ENCODE measurements at places on chromosomes 1 and 21.

GRCh38 chr1:74504125-74504932 is 8.1 kb downstream of the LRRC53 start:
- peak; percentile 55 for DNase-seq

GRCh38 chr1:231260351-231260750 is 19.3 kb downstream of the GNPAT start:
- no peak for DNase-seq

DNA sequence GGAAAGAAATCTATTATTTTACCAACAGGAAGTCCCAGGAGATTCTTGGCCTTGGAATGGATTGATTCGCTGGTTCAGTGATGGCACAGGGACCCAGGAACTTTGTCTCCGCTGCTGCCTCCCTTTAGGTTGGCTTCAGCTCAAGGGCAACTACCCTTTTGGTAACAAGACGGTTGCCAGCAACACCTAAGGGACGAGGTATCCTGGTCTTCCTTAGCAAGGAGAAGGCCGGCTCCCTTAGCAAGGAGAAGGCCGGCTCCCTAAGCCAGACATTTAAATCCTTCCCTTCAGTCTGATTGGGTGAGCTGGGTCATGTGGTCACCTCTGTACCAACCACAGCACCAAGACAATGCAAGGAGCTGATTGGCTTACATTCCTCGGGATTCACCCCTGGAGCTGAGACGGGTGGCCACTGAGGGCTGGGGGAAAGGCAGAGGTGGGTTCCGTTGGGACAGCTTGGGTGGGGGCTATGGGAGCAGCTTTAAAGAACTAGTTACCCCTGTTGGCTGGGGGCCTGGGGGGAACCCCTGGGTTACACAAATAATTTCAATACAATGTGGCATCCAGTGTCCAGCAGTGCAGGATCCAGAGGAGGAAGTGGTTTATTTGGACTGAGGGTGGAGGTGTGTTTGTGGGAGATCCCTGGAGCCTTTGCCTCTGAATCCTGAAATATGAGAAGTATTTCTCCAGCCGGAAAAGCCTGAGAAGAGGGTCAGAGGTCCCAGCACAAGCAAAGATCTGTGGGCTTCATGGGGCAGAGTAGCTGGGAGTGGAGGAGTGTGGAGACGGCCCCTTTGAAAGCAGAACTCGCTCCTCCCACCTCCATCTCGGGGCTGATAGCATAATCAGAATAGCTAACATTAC is 20.7 kb upstream of the CLIC4 start:
- DNase-seq = no peak

GRCh38 chr21:46160657-46160906 is 5.2 kb upstream of the FTCD start:
- no peak for DNase-seq

DNA sequence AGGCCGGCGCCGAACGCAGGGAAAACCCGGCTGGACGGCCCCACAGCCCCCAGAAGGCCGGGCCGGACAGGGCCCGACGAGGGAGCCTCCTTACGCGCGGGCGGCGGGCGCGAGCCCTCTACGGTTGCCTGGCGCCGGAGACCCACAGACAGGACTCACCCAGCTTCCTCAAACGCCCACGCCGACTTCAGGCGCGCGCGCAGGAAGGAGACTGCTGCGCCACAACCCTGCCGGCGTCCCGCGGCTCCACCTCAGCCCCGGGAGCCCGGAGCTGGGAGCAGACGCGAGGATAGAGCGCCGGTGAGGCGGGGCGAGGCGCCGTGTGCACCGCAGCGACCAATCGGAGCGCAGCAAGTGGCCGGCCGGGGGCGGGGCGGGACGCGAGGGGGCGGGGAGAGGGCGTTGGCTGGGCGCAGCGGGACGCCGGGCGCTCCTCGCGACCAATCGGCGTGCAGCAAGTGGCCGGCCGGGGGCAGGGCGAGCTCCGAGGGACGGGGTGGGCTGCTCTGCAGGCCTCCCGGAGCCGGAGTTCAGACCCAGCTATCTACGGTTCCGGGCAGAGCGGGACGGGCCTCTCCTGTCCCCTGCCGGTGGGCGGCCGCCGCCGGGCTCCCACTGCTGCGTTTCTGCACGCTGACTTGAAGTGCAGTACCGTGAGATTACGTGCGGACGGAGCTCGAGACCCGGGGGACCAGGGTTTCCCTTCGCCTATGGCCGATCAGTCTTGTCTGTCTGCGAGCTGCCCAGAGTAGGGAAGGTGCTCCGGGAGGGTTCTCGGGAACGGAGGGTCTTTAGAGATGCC is at the start of gene TMEM50B:
TMEM50B (minus strand) TSS at position 296 of the 802 bp plus-strand sequence. CDS start 11,089 bp downstream, outside the sequence.
- DNase-seq = peak; percentile 97

GRCh38 chr1:150970808-150971582 is 3.6 kb downstream of the CERS2 start:
- DNase-seq = no peak

DNA sequence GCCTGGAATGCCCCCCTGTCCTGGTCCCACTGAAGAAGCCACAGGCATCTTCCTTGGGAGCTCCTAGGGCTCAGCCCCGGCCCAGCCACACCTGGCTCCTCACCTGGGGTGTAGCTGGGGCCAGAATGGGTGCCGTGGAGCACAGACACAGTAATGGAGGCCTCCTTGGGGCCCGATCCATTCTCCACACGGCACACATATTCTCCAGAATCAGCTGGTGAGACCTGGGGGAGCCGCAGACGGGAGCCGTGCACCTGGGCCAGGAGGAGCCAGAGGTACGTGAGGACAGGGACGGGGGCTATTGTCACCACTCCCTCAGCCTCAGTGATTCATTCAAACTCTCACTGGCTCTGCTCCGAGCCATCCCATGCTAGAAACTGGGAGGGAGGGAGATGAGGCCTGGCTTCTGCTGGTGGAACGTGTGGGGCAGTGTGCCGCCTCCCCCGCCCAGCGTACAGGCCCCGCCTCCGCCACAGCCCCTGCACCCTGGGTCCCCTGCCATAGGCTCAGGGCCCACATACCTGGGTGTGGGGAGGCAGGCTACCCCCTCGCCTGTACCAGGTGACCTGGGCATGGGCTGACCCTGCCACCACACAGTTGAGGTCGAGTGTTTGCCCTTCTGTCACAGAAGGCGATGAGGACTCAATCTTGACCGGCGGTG is 42.2 kb downstream of the LDLRAD2 start:
- no peak for DNase-seq

GRCh38 chr1:34983700-34984355 is 1.3 kb downstream of the TMEM35B start:
- DNase-seq = no peak

DNA sequence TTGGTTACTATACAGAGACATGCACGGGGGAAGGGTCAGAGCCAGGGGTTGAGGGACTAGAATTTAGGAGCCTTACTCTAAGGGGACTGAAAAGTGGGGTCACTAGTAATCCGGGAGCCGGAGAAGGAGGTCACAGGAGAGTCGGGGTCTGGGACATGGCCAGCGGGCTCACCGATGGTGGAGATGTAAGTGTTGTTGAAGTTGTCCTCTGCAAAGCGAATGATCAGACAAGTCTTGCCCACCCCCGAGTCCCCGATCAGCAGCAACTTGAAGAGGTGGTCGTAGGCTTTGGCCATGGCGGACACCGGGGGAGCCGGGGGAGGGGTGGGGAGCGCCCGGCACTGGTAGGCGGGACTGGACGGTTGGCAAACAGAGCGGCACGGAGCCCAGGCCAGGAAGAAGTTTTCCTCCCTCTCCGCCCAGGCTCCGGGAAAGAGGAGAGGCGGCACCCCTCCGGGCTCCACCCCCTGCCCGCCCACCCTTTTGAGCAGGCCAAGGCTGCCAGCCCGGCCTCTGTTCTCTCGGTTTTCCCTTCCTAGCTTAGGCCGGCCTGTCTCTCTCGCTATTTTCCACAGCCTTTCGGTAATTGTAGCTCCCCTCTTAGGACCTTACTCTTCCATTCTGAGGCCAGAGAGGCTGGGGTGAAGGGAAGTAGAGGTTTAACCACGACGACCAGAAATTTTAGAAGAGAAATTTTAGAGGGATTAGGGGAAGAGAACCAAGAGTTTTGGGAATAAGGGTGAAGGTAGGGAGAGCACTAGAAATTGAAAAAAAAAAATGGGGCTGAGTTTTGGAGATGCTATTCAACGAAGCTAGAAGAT is at the start of gene RAB13:
RAB13 (minus strand) TSS at position 399 of the 821 bp plus-strand sequence; CDS start at position 296, 103 bp downstream.
- DNase-seq = peak; percentile 92

DNA sequence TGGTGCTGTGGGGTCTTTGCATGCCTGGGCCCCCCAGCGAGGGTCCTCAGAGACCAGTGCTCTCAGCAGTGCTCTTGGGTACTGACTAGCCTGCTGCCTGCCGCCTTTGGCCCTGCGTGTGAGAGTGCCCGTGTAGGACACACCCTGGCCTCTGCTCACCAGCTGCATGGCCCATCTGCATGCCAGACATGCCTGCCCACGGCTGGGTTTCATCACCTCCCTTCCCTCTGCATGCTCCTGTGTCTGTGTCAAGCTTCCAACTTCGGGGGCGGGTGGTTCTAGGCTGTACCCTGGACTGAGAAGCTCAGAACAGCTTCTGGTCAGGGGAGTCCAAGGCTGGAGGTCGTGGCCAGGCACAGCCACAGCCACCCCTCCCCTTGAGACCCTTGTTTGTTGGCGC is 56.9 kb downstream of the PTPRF start:
- no peak for DNase-seq

- DNase-seq = no peak
Observed at GRCh38 chr21:33418691-33419090, 15.5 kb downstream of the IFNGR2 start.

DNA sequence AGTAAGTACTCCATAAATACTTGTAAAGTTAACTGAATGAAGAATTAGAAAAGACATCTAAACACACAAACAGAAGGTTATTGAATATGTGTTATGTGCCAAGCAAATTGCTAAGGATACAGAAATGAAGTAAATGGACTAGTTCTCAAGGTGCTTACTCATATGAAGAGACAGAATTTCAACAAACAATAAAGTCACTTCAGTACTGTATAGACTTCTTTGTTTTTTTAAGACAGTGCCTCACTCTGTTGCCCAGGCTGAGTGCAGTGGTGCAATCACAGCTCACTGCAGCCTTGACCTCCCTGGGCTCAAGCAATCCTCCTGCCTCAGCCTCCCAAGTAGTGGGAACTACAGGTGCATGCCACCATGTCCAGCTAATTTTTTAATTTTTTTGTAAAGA is 57.3 kb downstream of the SERBP1 start:
- no peak for DNase-seq

DNA sequence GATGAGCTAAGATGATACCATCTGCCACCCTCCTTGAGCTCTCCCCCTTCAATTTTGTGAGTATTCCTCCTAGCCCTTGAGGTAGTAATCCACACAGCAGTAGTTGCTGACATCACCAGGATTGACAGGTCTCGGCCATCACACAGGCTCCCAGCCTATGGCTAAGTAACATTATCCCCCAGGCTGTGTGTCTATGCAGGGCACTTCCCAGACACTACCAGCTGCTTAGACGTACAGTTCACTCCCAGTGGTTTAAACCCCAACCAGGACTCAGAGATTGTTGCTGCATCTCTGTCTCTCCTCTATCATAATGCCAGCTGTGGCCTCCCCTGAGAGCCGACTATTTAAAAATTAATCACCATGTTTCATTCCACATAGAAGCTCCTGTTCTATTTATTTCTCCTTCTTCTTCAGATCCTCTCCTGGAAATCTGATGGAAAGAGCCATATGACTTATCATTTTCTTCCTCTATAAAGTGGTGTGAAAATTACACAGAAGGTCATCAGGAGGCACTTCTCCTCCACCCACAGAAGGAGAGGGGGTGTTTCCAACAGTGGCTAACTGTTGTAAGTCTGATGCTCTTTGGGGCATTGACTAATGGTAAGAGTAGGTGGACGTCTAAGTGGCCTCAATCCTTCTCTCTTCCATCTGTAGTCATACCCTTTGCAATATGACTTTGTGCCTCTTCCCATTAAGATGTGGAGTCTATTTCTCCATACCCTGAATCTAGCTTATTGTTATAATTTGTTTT is 396.3 kb downstream of the SETD4 start:
- no peak for DNase-seq

DNA sequence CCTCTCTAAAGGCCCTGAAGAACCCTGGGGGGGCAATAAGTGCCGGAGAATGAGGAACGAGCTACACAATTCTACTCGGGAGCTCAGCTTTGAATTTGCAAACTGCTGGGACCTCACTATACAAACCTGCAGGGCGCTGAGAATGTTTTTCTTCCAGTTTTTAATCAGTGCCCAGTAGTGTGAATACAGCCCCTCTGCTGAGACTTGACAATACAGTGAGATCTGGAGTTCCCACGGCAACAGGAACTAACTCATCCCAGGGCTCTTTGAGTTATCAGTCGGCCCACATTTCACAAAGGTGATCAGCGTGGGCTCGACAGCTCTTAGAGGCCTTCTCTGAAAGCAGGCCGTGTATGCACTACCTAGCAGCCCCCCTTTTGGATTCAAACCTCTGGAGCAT is 41.7 kb downstream of the TMEM53 start:
- DNase-seq = peak; percentile 56

Measured in RKO (cell line).